SK-N-SH (cell line): ENCODE measurements at places on chromosomes 7 and 10. TPM values are rescaled to one million over a fixed set of nuclear protein-coding genes. Genes with fewer than 3 reads are reported as not detected.

DNA sequence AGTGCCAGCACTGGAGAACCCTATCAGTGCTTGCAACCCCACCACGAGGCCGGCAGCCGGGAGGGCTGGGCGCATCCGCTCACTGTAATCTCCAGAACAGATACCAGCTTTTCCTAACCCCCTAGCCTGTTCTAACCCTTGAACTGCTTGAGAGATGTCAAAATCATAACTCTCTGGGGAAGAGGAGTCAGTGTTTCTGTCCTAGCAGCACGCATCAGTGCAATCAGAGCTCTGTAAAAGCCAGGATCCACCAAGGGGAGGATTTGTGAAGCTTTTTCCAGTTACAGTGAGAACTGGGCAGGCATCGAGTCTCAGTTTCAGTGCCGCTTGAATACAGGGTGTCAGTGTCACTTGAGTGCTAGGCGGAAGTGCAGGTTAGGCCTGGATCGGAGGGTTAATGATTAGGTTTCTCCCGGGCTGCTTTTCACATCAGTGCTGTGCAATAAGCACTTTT, 104.5 kb upstream of the INSYN2A start:
- no peak for DNase-seq
- no peak overlapping the region for H3K4me3 ChIP-seq
- H3K27me3 ChIP-seq, result no peaks in the 10 kb centered on the region
- no peak overlapping the region for H3K27ac ChIP-seq
- H3K36me3 ChIP-seq, result no peaks in the 10 kb centered on the region

- DNase-seq, result no peak
- no peaks in the 10 kb centered on the region for H3K27me3 ChIP-seq
- H3K4me3 ChIP-seq, result no peak overlapping the region
- H3K4me1 ChIP-seq, result no peaks in the 10 kb centered on the region
These were observed 166.7 kb downstream of the SORCS3 start for GRCh38 chr10:104807581-104808310.

- no peak overlapping the region for H3K27ac ChIP-seq
- no peaks in the 10 kb centered on the region for H3K36me3 ChIP-seq
- no peak overlapping the region; the same call in 1 of the 2 replicates for H3K4me3 ChIP-seq
- DNase-seq, result no peak
- H3K27me3 ChIP-seq, result peaks cover 13% of the 10 kb centered on the region; the same call in 1 of the 2 replicates
- no peaks in the 10 kb centered on the region for H3K4me1 ChIP-seq
These were observed 241.5 kb upstream of the SP8 start for GRCh38 chr7:21028186-21028585.

- H3K4me1 ChIP-seq, result peaks cover 8% of the 10 kb centered on the region
- H3K4me3 ChIP-seq, result no peak overlapping the region
- H3K27me3 ChIP-seq, result no peaks in the 10 kb centered on the region
- no peak for DNase-seq
- no peak overlapping the region for H3K27ac ChIP-seq
- no peaks in the 10 kb centered on the region for H3K36me3 ChIP-seq
These were observed 3.2 kb downstream of the LMBR1 start for GRCh38 chr7:156889746-156890145.

DNA sequence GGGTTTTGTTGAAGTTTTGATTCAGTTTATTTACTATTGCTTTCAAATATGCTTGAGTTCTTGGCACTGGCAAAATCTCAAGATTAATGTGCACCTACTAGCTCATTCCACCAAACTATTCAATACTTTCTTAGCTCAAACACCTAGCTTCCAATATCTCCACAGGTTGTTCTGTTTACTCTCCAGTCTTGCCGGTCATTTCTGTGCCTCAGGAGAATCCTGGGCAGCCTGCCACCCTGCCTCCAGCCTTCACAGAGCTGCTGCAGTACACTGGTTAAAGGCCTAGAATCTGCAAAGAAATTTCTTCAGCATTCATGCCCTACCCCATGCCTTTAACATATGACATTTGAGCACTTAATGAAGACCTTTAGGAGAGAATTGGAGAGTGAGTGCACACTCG, 4.0 kb upstream of the TMEM106B start:
- DNase-seq, result no peak
- peaks cover 6% of the 10 kb centered on the region for H3K4me1 ChIP-seq
- no peak overlapping the region for H3K27ac ChIP-seq
- H3K36me3 ChIP-seq, result no peaks in the 10 kb centered on the region
- no peak overlapping the region for H3K4me3 ChIP-seq

DNA sequence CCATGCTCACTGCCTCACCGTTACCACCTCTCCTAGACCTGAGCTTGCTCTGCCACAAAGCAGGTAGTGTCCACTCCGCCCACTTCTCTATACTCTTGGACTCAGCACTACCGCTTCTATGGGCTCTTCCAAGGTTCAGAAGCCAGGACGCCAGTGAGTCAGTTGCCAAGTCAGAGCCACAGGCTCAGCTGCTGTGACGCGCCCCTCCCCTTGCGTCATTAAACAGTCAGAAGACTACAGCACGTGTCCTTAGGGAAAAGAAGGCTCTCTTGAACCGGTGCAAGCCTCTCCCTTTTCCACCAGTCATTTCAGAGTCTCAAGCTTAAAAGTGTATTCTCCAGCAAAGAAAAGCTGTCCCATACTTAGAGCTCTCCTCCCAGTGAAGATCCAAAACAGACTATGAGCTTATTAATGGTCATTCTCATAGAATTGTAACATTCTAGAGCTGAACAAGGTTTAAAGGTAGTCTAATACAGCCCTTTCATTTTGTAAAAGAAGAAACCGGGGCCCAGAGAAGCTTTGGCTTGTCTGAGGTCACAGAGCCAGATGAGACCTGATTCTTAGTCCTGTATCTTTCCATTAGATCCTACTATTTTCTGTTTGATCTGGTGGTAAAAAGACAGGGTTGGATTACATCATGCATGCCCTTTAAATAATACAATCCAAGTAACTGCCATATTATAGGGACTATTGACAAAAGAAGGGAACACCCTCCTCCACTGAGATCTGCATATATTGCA, 40.9 kb upstream of the MET start:
- no peak for DNase-seq
- H3K4me3 ChIP-seq, result no peak overlapping the region
- H3K36me3 ChIP-seq, result no peaks in the 10 kb centered on the region
- H3K27ac ChIP-seq, result peak overlapping the region; percentile 67
- H3K4me1 ChIP-seq, result no peaks in the 10 kb centered on the region; the same call in none of the 2 replicates
- no peaks in the 10 kb centered on the region; the same call in 1 of the 2 replicates for H3K27me3 ChIP-seq

- no peak overlapping the region for H3K27ac ChIP-seq
- H3K4me3 ChIP-seq, result no peak overlapping the region
- H3K27me3 ChIP-seq, result no peaks in the 10 kb centered on the region
These were observed 1034.5 kb upstream of the LRRTM3 start for GRCh38 chr10:65891073-65891981.

DNA sequence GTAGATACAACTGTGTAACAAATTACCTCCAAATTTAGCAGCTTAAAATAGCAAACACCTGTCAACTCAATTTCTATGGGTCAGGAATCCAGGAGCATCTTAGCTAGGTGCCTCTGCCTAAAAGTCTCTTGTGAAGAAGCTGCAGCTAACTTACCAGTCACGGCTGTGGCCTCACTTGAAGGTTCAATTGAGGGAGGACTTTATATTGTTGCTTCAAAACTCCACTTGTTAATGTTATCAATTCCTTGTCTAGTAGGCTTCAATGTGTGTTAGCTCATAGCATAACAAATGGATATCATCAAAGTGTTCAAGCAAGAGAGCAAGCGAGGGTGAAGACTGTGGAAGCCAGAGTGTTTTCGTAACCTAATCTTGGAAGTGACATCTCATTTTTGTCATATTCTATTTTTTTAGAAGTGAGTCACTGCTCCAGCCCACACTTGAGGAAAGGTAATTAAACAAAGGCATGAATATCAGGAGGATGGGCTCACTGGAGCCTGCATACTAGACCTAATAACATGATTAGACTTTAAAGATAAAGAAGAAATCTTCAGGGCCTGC, 172.9 kb downstream of the SPAG6 start:
- no peaks in the 10 kb centered on the region for H3K4me1 ChIP-seq
- no peak overlapping the region for H3K4me3 ChIP-seq
- H3K27ac ChIP-seq, result no peak overlapping the region
- no peaks in the 10 kb centered on the region for H3K36me3 ChIP-seq

GRCh38 chr7:55065511-55066229, 46.9 kb downstream of the EGFR start:
- DNase-seq, result no peak
- no peaks in the 10 kb centered on the region for H3K27me3 ChIP-seq
- peaks cover 19% of the 10 kb centered on the region for H3K4me1 ChIP-seq
- H3K27ac ChIP-seq, result peak overlapping the region; percentile 97
- H3K4me3 ChIP-seq, result peak overlapping the region; percentile 23; the same call in 1 of the 2 replicates

DNA sequence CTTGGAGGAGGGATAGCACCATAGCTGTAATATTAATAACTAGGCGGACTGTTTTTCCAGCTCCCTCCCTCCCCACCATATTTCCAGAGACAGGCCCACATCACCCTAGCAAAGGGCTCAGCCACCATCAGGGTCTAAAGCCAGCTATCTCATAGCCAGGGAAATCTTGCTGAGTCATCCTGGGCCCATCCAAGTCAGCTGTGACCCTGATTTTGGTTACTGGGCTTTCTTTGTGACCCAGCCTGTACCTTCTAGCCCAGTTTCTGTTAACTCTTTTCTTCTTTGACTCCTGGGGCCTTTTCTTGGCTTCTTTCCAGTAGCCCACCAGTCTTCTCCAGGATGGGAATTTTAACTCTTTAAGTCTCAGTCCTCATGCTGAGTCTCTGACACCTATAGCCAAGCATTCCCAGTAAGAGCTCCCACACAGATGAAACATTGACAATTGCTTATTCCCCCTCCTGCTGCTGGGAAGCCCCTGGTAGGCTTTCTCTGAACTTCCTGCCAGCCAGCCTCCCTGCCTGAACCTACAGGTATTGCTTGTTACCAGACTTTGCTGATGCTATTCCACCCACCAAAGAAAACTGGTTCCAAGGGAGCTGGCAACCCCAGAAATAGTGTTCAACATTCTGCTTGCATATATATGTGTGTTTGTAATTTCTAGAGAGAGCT, 34.8 kb upstream of the ADO start:
- no peak overlapping the region for H3K27ac ChIP-seq
- no peaks in the 10 kb centered on the region for H3K36me3 ChIP-seq
- H3K27me3 ChIP-seq, result no peaks in the 10 kb centered on the region
- no peaks in the 10 kb centered on the region for H3K4me1 ChIP-seq

GRCh38 chr7:97373736-97374135, 256.2 kb downstream of the SDHAF3 start:
- no peak for DNase-seq
- no peak overlapping the region for H3K27ac ChIP-seq

- no peak overlapping the region for H3K27ac ChIP-seq
- peaks cover 32% of the 10 kb centered on the region for H3K36me3 ChIP-seq
- no peak for DNase-seq
- no peaks in the 10 kb centered on the region for H3K4me1 ChIP-seq
These were observed 61.6 kb upstream of the MRLN start for GRCh38 chr10:59814878-59815277.

The PIK3AP1 gene
- 0.07 and 0.08 TPM in 2 replicates for polyA plus RNA-seq

The PCLO gene
- 0.51 and 0.76 TPM in 2 replicates for polyA plus RNA-seq

The KDM7A gene
- 0.94 and 1.1 TPM in 2 replicates for polyA plus RNA-seq

The AOAH gene
- not detected in 2 replicates for polyA plus RNA-seq

The FZD8 gene
- 1.4 TPM in 2 replicates for polyA plus RNA-seq

The GPR26 gene
- polyA plus RNA-seq, result not detected in 2 replicates

The PPP1R17 gene
- not detected in 2 replicates for polyA plus RNA-seq

The CTNNA3 gene
- polyA plus RNA-seq, result not detected in 2 replicates
